Stimulated activated CD8-positive, alpha-beta memory T cell treated with anti-CD3 and anti-CD28 coated beads, Interleukin-7, amount 100 ng/mL, for 1 hour (primary cell): ENCODE measurements at places on chromosomes 11 and 22.

GRCh38 chr11:1842149-1843097 lies 3.6 kb downstream of the TNNI2 start:
- no peak for DNase-seq

GRCh38 chr11:112631333-112631732 lies 329.9 kb upstream of the NCAM1 start:
- no peak for DNase-seq

DNA sequence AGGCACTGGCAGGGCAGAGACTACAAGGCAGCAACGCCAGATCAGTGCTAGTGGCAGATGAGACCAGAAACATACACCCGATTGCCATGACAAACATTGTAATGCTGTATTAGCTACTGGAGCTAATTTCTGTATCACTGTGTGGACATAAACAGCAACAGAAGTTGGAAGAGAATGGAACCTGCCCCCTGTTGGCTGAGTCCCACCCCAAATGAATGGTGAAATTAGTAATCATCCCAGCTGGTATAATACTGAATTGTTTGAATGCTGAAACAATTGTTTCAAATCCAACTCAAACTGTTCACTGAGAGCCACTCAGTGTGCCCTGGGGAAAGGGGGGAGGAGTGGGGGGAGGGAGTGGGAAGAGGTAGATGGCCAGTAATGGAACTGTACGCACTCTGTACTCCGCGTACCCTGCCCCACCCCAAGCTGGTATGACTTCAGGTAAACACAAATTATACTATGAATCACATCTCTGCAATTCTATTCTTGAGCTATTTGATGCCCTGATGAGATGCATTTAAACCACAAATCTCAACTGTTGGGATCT lies 11.2 kb upstream of the BIRC3 start:
- DNase-seq = no peak

- no peak for DNase-seq
Observed at GRCh38 chr11:35617687-35618496, at the start of gene FJX1. Gene FJX1 (plus strand): TSS chr11:35618460. CDS start chr11:35618637, 177 bp downstream.

DNA sequence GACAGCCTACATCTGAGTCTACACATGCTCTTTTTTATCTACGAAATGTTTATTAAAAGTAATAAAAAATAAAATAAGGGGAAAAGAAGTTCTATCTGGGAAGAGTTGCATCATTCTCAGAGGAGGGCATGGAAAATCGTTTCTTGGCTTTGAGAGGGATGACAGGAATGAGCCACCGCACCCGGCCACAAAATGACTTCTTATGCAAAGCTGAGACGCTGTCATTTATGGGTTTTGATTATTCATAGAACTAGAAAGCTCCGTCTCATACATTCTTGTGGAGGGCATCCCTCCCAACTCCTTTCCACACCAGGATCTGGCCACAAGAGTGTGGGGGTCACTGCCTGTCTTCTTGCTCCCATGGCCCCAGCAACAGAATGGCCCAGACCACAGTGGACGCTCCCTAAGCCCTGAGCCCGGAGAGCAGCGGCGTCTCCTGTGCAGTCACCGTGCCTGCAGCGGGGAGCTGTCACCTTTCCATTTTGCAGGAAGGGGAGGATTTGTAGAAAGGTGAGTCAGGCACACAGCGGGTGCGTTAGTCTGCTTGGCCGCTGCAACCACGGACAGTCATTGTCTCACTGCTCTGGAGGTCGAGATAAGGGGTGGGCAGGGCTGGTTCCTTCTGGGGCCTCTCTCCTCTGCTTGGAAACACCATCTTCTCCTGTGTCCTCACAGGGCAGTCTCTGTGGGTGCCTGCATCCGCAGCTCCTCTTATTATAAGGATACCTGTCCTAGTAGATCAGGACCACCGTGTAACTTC lies 1388.7 kb downstream of the BRD1 start:
- no peak for DNase-seq

DNA sequence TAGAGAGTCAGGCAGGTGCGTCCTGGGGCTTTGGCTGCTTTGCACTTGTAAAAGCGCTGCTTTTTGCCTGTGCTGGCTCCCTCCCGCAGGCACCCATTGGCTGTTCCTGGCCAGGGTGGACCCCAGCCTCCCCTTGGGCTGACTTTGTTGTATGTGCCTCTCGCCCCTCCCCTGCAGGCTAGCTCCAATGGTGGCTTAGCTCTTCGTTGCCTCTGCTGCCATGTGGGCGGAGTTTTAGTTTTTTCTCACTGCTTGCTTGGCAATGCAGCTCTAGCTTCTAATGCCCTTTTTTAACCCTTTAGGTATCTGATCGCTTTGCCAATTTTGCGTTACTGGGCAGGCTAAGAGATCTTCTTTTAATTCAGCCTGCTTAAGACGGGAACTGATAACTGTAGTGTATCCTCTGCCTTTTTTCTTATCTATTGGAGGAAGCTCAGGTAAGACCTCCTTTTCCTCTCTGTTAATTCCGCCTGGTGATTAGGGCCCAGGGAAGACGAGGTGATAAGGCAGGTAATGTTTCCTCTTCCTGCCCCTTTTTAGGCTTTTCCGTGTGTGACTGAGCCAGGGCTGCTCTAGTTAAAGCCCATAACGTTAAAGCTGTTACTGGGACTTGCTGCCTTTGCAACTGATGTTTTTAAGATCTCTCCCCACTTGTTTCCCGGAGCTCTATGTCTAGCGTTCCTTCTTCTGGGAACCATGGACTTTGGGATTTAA lies 11.7 kb upstream of the GLYATL1 start:
- no peak for DNase-seq

DNA sequence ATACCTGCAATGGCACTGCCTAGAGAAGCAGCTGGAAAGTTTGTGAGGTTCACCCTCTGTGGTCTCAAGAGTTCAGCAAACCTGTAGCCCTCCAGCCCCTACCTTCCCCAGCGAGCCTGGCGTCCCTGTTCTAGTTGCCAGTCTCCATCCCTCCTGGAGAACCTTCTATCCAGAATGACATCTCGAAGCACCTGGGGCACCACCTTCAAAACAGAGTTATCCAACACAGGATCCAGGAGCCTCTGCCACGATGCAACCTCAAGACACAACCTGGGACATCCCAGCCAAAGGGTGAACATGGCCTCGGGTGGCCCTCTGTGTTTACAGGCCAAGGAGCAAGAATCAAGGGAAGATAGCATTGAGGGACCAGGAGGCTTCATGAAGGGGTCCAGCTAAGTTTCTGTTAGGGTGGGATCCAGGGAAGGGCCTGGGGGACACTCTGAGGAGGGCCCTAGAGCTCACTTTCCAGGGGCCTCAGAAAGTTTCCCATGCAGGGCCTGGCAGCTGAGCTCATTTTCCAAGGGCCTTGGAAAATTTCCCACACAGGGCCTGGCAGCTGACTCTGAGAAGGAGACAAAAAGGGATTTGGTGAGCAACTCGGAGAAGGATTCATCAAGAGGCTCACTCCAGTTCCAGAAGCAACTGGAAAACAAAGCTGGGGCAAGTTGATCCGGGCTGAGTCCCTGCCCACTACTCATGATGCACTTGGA lies 36.9 kb upstream of the SYT13 start:
- no peak for DNase-seq

DNA sequence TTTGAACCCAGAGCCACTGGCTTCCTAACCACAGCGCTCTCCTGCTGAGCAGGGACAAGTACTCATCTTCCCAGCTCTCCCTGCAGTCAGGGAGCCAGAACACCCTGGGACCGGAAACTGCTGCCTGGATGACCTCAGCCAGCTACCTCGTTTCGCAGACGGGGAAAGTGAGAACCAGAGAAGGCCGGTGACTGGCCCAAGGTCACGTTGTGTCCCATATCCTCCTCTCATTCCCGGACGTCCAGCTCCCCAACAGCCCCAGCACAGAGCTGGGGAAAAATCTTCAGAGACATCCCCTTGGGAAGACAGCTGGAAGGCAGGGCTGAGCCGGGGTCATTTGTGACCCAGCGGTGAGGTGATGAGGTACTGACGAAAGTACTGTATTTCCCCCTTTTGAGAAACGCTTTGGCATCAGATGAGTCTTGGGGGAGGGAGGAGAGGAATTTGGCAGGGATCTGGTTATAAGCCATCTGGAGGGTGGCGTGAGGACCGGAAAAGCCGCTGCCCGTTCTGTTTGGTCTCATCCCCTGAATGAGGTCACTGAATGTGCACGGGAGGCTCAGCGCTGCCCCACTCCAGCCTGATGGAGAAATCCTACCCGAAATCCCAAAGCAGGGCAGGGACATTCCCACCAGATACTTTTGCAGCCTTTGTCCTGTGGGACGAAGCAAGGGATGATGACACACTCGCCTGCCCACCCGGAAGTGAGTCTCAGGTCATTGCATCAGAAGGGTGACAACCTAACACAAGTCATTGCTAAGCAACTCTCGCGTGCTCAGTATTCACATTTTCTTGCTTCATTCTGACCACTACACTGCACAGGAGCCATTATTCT lies 41.1 kb downstream of the LIF start:
- no peak for DNase-seq

DNA sequence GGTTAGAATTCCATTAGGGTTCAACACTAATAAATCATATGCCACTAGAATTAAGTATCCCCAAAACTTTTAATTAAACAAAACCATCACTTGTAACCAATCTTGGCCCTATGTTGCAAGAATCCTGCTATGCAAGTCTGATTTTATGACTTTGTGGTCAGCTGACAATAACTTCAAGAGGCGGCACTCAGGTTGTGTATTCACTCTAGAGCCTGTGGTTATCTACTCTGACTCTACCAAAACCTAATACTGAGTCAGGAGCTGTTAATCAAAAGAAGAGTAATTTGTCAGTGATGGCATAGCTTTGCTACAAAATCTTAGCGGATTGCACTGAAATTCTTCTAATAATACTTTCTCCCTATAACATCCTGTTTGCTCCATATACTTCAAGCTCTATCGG lies 253.7 kb downstream of the AASDHPPT start:
- no peak for DNase-seq
